8988T (cell line): ENCODE measurements at places on chromosomes 11 and 22.

GRCh38 chr11:95919514-95919913 is 4.4 kb downstream of the MTMR2 start:
- no peak for DNase-seq

GRCh38 chr11:11035331-11035730 is 177.5 kb upstream of the ZBED5 start:
- DNase-seq, result no peak

- no peak for DNase-seq
These were observed 122.3 kb downstream of the RCN1 start for GRCh38 chr11:32213223-32213622.

DNA sequence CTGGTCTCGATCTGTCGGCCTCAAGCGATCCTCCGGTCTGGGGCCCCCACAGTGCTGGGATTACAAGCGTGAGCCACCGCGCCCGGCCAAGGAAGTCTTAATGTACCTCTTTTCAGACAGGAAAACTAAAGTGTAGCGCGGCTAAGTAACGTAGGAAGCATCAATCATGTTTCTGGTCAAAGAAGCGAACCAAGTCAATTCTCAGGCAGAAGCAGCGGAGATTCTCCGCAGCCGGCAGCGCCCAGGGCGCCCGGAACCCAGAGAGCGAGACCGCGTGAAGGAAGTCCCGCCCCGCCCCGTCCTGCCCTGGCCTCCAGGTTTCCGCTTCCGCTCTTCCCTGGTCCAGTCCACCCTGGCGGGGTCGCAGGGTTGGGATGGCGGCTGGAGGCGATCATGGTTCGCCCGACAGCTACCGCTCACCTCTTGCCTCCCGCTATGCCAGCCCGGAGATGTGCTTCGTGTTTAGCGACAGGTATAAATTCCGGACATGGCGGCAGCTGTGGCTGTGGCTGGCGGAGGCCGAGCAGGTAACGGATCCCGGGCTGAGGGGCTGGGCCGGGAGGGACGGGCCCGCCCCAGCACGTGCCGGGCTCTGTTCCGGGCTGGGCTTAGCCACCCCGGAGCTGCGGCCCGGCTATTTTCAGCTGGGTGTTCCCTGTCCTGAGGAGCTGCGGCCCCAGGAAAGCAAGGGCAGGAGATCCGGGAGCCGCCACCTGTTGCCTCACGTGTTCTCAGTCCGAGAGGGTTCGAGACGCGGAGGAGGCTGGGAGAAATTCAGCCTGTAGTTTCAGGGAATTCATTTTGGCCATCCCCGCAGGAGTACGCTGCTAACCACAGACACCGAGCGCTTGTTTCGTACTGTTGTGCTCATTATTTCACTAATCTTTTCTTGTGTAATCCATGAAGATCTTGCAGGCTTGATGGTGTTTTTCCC is at the start of gene ADSL:
TSS of gene ADSL (plus strand) at position 316 of the 934 bp plus-strand sequence. CDS start at position 375, 59 bp downstream.
- peak; percentile 73 for DNase-seq

DNA sequence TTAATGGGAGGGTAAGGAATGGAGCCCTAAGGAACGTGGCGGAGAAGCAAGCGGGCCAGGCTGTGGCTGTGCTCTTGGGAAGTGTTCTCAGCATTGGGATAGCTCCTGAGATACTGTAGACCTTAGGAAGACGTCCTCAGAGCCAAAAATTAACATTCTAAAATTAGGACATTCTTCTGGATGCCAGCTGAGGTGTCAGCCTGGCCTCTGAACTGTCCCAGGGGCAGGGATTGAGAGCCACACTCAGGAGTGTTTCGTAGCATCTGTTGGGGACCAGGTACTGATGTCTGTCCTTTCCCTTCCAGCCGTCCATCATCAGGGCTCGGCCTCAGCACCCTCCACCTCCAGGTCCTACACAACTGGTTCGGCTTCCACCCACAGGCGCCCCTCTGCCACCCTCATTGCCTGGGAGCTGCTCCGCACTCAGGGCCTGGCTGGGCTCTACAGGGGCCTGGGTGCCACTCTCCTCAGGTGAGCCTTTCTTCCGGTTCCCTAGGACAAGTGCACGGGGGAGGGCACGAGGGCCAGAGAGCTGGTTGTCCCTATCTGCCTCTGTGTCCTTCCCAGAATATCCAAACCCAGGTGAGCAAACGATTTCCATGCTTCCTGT is 23.6 kb downstream of the SLC25A18 start:
- no peak for DNase-seq

- DNase-seq, result no peak
These were observed 304.2 kb downstream of the DYNC2H1 start for GRCh38 chr11:103413266-103413888.

DNA sequence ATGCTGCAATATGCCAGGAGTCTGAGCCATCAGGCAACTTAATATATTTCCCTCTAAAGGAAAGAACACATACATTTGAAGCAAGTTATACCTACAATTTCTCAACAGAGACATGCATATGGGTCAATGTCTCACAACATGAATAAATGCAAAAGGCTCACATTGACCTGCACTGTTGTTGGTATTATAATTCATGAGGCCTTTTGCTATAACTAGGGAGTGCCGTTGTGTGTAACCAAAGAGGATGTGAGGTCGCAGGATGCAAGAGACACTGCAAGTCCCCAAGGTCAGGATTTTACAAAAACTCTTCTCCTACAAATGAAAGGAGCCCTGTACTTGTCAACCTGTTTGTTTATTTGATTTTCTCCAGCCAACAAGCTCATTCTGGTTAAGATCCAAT is 250.5 kb downstream of the LARGE1 start:
- no peak for DNase-seq
